Activated CD4-positive, alpha-beta T cell treated with anti-CD3 and anti-CD28 coated beads, Interleukin-2, amount 50 U/mL, for 48 hours (primary cell): ENCODE measurements at places on chromosomes 3 and 15.
A peak's percentile ranks its signal among the peaks of the same experiment; 100 is the strongest.

GRCh38 chr3:37993460-37993819, 2.9 kb downstream of the VILL start:
- no peak for DNase-seq

DNA sequence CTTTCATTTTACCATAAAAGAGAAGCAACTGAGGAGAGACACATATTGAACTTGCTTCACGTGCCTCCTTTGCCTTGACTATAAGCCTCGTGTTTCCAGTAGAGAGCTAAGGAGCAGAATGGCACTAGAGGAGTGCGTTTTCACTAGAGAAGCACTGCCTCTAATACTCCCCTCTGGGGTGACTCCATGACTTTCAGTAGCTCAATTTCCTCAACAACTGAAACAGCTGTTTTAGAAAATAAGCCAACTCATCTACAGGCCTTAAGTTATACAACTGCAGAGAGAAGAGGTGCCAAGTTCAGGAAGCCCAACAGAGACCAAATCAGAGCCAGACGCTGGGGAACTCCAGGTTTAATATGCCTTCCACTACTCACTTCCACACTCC, 1.9 kb downstream of the UBP1 start:
- DNase-seq: no peak

DNA sequence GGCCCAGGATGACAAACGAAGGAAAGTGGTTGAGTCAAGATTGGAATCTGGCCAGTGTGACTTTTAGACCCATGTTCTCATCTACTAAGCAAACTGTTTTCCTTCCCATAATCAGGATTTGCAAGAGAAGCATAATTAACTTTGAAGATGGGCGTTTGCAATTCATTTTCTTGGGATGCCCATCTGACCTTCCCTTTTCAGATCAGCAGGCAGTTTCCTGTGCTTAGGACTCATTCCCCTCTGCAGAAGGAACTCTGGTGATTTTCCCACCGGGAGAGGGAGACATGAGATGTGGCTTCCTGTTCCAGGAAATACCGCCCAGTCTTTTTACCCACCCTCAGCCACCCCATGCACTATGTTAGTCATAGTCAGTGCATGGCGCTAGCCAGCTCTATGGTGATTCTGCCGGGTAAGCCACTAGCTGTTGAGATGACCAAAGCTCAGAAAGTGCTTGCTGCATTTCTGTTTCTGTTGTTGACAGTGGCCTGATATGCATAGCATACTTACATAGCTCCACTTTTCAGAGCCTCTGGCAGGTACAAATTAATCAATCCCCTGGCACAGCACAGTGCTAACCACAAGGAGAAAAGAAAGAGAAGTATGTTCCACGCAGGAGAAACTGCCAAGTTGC, 129.4 kb downstream of the VGLL4 start:
- no peak for DNase-seq

DNA sequence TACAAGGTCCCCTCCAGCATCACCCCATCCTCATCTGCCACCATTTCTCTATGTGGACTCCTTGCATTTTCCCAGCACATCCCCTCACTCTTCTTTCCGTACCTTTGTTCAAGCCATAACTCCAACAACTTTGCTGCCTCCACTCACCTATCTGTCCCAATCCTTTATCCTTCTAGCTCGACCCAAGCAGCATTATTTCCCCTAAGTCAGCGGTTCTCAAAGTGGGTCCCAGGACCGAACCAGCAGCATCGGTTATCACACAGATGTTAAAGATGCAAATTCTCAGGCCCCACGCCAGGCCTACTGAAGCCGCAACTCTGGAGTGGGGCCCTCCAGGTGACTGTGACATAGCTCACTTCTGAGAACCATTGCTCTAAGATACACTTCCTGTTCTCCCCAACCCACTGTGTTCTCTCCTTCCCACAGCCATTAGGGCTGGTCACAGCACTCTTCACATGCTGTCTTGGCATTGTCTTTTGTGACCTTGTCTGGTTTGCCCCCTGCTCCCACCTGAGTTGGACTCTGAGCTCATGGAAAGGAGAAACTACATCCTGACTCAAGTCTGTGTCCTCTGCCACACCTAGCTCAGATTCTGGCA, 56.2 kb downstream of the AAGAB start:
- no peak for DNase-seq

GRCh38 chr3:153679714-153680113, 441.5 kb upstream of the ARHGEF26 start:
- no peak for DNase-seq

- no peak for DNase-seq
Measured at GRCh38 chr3:44996556-44996969, 20.5 kb downstream of the EXOSC7 start.

GRCh38 chr15:31346367-31347066, 19.9 kb downstream of the KLF13 start:
- DNase-seq: peak; percentile 63

GRCh38 chr3:10933021-10933420, 59.5 kb upstream of the SLC6A1 start:
- no peak for DNase-seq

- DNase-seq: no peak
Measured at GRCh38 chr15:29101491-29101890, 168.1 kb downstream of the NSMCE3 start.

DNA sequence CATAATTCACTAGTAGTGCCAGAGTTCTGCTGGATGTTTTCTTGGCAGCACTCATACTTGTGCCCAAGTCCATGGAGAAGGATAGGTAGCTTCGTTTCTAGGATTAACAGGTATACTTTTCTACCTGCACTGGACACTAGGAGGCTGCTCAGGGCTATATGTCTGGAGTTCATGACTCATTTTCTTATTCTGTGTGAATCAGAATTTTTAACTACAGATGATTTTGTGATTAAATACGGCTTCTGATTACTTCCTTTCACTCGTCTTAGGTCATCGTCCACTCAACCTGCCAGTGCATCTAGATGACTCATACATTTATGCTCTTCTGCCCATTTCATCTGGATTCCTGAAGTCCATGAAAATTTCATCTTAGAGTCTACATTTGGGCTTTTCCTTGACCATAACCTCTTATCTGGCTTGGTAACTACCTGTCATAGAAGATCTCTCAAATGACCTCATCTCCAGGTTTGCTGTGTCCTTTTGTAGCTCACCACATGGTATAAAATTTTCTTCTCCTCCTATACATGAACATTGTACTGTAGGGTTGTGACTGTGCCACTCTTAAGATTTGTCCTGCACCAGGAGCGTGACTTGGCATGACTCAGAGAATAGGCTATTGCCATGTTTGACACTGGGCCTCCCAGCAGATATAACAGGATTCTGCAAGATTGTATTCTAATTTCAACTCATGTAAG, 66.7 kb upstream of the GCSAM start:
- no peak for DNase-seq
